Stimulated activated CD4-positive, alpha-beta T cell treated with anti-CD3 and anti-CD28 coated beads, Interleukin-12 subunit alpha, Interleukin-12 subunit beta, amount 100 ng/mL, for 4 hours (primary cell): ENCODE measurements at places on chromosomes 1 and 21.
A peak's percentile ranks its signal among the peaks of the same experiment; 100 is the strongest.

DNA sequence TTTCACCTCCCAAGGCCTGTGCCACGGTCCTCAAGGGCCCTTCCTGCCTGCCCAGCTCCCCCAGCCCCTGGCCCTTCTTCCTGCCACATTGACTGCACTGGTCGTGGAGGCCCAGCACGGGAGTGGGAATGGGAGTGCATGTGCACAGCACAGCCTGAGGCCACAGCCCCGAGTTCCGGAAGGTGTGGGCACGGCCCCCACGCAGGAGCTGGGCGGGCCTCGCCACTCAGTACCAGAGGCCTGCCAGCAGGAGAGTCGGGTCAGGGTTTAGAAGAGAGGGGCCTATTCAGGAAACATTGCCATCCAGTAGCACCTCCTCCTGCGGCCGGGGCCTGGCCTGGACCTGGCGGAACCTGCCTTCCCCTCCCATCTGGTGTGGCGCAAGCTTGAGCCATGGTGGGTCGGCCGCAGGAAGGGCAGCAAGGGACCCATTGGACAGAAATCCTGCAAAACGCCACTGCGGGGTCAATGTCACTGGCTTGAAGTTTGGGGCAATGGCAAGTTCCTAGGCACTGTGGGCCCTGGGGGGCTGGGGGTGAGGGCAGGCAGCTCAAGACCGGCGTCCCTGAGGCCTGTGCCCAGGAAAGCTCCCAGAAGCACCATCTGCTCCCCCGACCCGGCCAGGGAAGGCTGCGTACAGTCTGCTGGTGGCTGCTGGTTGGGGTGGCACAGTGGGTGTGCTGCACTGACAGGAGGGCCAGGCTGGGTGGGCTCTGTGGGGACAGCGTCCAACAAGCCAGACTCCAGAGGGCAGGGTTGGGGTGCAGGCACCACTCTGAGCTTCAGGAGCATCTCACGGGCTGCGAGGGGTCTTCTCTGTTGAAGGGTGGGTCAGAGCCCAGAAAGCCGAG lies 1.8 kb upstream of the TMEM52 start:
- DNase-seq = no peak

DNA sequence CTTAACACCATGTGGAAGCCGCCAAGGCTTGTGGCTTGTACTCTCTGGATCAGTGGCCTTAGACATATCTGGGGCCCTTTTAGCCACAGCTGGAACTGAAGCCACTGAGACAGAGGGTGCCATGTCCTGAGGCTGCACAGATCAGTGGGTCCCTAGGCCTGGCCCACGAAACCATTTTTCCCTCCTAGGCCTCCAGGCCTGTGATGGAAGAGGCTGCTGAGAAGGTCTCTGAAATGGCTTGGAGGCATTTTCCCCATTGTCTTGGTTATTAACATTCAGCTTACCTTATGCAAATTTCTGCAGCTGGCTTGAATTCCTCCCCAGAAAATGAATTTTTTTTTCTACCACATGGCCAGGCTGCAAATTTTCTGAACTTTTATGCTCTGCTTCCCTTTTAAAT lies 15.1 kb upstream of the DPH5 start:
- DNase-seq = no peak

- no peak for DNase-seq
These were observed 145.4 kb downstream of the GALNT2 start for GRCh38 chr1:230212405-230212936.

- no peak for DNase-seq
These were observed 1.4 kb downstream of the LDLRAD1 start for GRCh38 chr1:54016343-54017282.

- DNase-seq = peak; percentile 3
These were observed at the start of gene DLGAP3 for GRCh38 chr1:34929497-34929852. Gene DLGAP3 (minus strand): TSS chr1:34929650. CDS start chr1:34905383, 24,267 bp downstream.

- DNase-seq = peak; percentile 58
These were observed 37.2 kb upstream of the ETS2 start for GRCh38 chr21:38768471-38769063.

- no peak for DNase-seq
These were observed 21.6 kb downstream of the SYT14 start for GRCh38 chr1:209959623-209960022.

GRCh38 chr21:45963232-45963570 lies 18.4 kb upstream of the COL6A1 start:
- DNase-seq = no peak

DNA sequence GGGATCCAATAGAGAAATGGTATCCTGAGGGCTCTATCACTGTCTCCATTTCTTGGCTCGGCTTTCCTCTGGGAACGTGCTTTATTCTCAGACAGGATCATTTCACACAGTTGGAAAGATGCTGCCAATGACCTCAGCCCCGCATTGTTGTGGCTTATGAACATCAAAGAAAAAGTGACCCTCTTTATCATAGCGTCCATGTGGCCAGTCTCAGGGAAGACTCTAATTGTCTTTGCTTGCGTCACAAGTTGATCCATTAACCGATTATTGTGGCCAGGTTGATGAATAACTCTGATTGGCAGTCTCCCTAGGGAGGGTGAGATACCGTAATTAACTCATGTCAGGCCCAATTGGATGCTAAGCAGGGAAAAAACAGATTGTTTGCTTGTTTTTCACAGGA lies 10.4 kb upstream of the TMEM9 start:
- DNase-seq = no peak

DNA sequence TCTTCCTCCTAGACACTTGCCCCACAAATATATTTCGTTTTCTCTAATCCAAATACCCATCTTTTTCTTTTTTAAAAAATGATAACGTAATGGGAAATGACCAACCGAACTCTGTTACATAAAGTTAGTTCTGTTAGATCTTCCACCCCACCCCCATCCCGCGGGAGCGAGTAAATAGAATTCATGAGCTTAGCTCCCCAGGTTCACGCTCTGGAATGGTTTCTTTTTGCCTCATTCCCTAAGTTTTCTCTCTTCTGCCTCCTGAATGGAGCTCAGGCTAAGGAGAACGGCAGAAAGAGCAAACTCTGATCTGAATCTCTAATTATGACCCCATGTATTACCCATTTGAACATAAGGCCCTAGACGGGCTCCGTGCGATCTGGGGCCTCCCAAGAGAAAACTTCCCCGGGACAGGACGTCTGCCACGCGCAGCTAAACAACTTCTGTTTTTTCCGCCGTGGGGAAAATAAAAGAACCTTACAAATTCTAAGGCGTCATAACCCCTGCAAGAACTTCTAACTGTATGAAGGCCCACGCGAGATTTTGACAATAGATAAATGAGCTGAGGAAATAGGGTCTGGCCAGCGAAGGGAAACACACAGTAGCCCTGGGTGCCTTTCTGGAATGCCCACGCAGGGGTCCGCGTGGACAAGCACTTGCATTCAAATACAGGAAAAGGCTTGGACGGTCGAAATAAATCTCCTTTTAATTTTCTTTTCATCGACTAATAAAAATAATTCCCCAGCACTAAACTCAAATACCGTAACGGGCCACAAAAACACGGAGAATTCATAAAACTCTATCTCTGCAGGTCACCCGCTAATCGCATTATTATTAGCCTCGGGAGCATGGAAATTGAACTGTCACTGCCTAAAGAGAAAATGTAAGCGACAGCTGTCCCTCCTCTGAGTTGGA lies 2.2 kb downstream of the TBX15 start:
- no peak for DNase-seq

DNA sequence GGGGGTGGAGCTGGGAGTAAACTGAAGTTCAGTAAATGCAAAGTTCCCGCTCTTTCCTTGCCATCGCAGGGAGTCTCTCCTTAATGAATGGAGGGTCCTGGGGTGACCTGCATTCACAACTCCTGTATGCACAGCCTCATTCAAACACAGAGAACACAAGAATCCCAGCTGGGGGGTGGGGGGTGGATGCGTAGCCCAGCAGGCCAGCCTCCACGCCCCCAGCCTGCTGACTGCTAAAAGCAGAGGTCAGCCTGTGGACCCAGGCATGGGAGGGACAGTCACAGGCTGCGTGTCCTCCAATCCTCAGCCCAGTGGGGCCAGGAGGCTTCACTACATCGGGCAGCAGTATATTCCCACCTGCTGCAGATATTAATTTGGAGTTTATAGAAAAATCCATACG lies 263.1 kb downstream of the GRIK3 start:
- no peak for DNase-seq

- no peak for DNase-seq
These were observed 13.4 kb downstream of the VANGL2 start for GRCh38 chr1:160413716-160414115.

DNA sequence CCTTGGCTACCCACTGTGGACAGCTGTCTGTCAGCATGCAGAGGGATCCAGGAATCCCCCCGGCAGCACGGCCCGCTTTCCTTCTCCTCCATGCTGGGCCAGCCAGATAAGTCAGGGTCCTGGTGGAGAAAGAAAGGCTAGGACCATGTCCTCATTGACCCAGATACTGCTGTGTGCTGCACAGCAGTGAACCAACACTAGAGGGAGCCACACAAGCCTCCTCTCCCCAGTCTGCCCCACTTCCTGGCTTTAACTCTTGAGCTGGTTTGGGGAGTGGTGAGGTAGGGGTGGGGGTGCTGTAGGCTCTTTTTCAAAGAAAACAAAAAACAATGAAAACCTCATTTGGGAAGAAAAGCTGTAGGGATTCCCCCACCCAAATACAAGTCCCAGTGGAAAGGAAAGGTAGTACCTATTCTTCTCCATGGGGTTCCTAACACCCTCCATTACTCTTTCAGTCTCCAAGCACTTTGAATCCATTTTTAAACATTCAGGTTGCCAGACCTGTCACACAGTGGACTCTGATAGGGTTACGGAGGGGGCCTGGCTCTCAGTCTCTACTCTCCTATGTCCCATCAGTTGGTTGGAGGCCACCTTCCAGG lies 84.9 kb upstream of the CD1D start:
- DNase-seq = no peak

DNA sequence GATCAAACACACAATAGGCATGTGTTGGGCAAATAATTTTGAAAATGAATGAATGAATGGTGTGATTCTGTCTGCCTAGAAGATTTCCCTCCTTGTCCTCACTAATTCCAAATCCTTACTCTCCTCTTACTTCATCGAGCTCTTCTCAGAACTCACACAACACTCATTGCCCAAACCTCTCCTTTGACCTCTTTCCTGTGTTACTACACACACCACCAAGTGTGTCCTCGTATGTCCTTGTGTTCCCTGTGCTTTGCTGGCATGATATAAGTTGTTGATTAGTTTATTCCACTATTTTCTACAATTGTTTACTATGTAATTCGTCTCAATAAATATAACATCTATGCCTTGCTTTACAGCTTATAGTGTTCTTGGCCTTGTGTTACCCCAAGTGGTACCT lies 41.4 kb upstream of the GALNT2 start:
- no peak for DNase-seq

GRCh38 chr1:186026946-186027345 lies 292.8 kb downstream of the HMCN1 start:
- no peak for DNase-seq

GRCh38 chr1:15264769-15265168 lies 17.7 kb downstream of the FHAD1 start:
- no peak for DNase-seq

DNA sequence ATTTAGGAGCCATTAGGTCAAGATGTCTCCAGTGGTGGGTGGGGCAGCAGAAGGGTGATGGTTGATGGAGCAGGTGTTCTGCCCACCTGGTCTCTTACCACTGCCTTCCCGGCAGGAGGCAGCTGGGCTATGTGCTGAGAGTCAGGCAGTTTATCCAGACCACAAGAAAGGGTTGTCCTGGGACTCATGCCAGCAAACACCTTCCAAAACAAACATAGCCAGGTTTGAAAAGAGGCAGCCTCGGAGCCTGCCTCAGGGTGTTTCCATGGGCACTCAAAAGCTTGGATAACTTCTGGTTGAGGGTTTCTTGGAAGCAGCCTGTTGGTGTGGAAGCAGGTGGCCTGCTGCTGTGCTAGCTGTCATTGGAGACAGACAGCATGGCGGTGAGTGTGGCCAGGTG lies 187.2 kb downstream of the PCP4 start:
- DNase-seq = no peak

GRCh38 chr1:159068886-159069285 lies 7.7 kb downstream of the AIM2 start:
- no peak for DNase-seq

DNA sequence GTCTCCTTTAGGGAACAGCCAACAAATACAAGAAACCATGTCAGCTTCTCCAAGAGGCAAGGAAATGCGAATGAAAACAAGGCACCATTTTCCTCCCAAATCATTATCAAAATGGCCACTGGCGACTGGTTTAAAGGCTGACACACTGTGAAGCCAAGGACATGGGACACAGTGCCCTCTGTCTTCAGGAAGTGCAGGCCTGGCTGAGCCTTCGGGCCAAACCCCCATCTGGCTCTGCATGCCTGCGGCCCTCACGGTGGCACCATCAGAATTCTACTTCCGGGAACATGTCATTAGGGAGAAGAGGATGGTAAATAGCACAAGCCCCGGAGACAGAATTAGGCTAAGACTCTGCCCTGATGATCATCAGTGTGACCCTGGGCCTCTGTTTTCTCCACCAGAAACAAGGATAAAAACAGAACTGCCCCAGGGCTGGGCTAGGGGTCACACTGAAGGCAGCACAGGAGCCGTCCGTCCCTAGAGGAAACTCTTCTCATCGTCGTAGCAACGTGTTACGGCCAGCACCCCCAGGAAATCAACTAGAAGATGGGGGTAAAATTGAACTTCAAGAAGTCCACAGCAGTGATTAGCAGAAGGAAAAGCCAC lies 103.5 kb downstream of the NPHP4 start:
- DNase-seq = no peak

GRCh38 chr1:56526571-56527174 lies 52.7 kb downstream of the PLPP3 start:
- no peak for DNase-seq

DNA sequence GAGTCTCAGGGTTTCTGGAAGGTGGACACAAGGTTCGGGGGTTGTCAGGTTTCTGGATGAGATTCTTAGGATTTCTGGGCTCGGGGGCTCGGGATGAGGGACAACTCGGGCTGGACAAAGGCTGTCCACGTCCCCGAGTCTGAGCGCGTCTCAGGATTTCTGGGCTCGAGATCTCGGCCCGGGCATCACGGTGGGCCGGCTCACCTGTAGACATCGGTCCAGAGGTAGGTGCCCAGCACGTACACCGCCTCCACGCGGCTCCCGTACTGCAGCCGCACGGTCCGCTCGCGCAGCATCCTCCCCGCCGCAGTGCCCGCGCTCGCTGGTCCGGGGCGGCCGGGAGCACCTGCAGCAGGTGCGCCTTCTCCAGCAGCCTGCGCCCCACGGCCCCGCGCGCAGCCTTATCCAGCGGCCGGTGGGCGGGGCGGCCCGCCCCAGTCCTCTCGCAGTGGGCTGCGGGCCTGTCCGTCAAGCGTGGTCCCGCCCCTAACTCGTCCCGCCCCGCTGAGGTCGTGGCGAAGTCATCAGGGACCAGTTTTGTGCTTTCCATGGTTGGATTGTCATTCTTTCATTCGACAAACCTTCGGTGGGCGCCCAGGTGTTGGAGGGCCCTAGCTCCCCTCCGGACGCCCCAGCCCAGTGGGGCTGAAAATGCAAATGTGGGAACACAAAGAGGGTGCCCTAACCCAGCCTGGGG lies at the start of gene PADI2:
PADI2 (minus strand) TSS at position 376 of the 697 bp plus-strand sequence; CDS start at position 296, 80 bp downstream.
- peak; percentile 57 for DNase-seq

DNA sequence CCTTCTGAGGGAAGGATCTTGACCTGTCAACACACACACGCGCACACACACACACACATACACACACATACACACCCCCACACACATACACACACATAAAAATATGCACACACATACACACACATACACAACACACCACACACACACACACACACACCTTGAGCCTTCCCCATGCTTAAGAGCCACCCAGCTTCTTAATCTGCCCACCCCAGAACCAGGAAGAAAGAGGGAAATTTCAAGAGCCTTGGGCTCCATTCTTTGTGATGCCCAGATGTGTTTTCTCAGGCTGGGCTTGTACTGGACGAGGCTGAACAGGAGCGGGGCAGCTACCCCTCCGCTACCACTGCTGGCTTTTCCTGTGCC lies 643.5 kb downstream of the KIF26B start:
- no peak for DNase-seq

- DNase-seq = no peak
These were observed 48.2 kb upstream of the LRP8 start for GRCh38 chr1:53376041-53376461.
